ENCODE measurements at places on chromosomes 12 and 14.

- DNase-seq = no peak
Measured at GRCh38 chr14:100223332-100224201, 15.4 kb upstream of the YY1 start.

DNA sequence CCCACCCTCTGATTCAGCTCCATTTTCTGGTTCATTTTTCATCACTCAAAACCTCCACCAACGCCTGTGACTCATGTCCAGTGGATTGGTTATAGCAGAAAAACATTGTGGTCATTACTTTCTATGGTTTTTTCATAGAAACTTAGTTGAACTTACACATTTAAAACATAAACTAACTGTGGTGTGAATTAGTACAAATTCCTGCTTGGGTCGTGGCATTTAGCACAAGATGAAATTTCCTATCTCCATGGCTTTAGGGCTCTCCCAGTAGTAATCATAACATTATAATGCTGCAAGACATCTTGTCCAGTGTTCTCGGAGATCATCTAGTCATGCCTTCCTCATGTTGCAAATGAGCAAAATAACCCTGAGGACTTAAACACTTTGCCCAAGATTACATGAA lies 7.1 kb downstream of the RNASE7 start:
- no peak for DNase-seq

DNA sequence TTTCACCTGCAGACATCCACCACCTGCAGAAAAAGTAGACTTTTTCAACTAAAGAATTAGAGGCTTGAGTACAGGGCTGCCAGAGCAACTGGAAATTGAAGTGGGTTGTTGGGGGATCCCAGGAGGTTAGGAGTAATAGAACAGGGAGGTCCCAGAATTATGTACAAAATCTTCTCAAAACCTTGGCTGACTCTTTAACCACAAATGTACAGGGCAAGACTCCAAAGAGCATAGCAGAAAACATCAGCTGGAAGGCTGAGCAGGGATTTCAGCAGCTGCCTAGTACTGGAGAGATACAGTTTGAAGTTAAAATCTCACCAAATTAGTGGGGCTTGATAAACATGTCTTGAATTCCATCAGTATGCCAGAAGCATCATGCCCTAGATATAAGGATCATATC lies 191.6 kb downstream of the CRADD start:
- DNase-seq = peak; percentile 43

- no peak for DNase-seq
Measured at GRCh38 chr12:115426732-115427131, 742.8 kb upstream of the TBX3 start.

DNA sequence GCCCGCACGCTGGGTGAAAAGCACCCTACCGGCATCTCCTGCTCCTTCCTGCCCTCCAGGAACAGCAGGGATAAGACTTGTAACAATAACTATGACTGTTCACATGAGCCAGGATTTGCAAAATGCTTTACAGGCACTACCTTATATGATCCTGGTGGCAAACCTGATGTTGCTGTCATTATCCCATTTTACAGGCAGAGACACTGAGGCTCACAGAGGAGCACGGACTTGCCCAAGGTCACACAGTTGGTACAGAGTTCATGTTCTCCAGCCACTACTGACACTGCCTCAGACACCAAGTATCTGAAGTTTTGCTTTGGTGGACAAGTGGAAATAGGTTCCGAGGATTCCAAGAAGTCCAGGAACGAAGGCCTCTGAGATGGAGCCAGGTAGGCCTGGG lies 22.6 kb downstream of the GLTP start:
- DNase-seq = no peak

- DNase-seq = no peak
Measured at GRCh38 chr14:75865531-75865930, 116.3 kb downstream of the TGFB3 start.

DNA sequence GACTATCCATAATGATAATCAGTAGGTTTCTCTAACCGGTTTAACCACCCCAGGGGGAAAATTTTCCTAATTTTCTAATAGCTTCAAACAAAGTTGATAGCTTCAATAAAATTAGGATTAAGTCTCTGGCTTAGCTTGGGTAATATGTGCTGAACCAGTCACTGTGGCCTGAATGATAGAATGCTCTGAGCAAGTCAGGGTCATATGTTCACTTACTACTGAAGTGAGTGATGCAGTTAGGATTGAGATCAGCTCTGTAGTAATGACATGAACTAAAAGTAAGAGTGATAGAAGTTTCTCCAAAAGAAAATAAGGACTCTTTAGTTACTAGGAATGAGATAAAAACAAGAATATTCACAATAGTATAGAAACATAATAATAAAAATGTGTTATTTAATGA lies 32.6 kb downstream of the ETNK1 start:
- DNase-seq = no peak

GRCh38 chr12:4039931-4040330 lies 166.7 kb upstream of the PARP11 start:
- no peak for DNase-seq

GRCh38 chr14:65019944-65020566 lies 33.4 kb downstream of the FNTB start:
- DNase-seq = peak; percentile 52

GRCh38 chr12:1811948-1812291 lies 8.4 kb upstream of the LRTM2 start:
- DNase-seq = no peak

DNA sequence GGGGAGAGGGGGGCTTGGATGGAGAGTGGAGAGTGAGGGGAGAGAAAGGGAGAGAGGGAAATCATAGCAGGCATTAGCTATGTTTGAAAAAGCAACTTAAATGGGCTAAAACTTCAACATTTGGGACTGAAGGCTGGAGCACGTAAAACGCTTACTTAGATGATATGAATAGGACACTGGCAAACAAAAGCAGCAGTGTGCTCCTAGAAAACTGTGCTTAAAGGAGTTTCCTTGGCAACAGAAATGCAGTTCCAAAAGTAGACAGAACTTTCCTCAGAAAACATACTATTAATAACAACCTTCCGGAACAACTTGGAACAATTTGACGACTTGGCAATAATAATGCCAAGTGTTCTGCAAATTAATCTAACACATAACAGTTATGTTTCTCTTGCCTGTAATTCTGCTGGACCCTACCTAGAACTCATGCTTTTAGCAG lies 235.5 kb upstream of the NPAS3 start:
- peak; percentile 63 for DNase-seq

GRCh38 chr12:24709216-24709615 lies 239.7 kb downstream of the BCAT1 start:
- DNase-seq = no peak

GRCh38 chr14:66140213-66140918 lies 345.8 kb upstream of the CCDC196 start:
- no peak for DNase-seq

DNA sequence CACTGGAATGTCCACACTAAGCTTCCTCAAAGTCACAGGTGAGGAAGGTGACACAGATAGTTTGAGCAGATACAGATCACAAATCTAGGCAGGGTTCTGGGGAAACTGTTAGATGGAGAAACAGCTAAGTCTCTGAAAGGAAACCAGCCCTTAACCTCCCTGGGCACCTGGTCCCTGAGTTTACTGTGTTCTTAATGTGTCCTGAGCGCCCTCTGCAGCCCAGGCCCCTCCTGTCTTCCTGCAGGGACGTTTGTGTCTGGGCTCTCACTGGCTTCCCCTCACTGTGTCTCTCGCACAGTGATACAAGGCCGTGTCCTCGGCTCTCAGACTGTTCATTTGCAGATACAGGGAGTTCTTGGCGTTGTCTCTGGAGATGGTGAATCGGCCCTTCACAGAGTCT lies 684.3 kb downstream of the TMEM121 start:
- DNase-seq = no peak

DNA sequence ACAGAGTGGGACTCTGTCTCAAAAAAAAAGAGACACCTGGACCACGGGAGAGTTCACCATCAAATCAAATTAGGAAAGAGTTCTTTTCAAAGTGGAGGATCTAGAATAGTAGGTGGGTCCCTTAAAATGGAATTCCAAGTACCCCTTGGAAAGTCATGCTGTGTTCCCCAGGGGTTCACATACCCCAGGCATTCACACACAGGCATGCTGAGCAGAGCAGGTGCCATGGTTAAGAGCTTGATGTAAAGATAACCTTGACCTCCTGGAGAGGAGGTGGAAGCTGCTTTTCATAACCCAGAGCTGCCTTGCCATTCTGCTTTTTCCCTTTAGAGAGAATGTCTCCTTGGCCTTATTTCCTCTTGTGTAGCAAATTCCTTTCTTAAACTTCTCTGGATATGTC lies 14.2 kb upstream of the SRSF5 start:
- DNase-seq = no peak

DNA sequence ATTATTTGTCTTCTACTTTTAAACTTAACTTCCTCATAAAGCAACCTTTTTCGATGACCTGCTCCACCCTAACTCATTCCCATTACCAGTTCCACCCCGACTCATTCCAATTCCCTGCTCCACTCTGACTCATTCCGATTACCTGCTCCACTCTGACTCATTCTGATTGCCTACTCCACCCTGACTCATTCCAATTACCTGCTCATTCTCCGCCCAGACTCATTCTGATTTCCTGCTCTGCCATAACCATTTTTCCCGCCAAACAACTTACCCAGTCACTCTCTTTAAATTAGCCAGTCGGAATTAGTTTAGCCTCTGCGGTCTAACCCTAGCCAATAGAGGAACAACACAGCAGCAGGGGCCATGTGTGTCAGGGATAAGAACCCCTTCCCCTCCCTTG lies 249.1 kb downstream of the DPY19L2 start:
- DNase-seq = no peak

DNA sequence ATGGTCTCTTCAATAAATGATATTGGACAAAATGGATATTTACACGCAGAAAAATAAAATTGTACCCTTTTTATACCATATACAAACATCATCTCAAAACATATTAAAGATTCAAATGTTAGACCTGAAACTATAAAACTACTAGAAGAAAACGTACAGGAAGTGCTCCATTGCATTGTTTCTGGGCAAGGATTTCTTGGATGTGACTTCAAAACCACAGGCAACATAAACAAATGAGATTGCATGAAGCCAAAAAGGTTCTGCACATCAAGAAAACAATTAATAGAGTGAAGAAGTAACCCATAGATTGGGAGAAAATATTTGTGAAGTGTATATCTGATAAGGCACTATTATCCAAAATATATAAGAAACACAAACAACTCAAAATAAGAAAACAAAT lies 812.4 kb downstream of the NRXN3 start:
- DNase-seq = no peak

DNA sequence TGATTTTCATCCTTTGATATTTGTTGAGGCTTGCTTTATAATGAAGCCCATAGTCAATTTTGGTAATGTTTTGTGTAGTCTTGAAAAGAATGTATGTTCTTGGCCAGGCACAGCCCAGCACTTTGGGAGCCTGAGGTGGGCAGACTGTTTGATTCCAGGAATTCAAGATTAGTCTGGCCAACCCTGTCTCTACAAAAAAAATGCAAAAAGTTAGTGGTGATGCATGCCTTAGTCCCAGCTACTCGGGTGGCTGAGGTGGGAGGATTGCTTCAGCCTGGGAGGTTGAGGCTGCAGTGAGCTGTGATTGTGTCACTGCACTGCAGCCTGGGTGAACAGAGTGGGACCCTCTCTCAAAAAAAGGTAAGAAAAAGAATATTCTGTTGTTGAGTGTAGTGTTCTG lies 10.8 kb downstream of the ETNK1 start:
- no peak for DNase-seq

DNA sequence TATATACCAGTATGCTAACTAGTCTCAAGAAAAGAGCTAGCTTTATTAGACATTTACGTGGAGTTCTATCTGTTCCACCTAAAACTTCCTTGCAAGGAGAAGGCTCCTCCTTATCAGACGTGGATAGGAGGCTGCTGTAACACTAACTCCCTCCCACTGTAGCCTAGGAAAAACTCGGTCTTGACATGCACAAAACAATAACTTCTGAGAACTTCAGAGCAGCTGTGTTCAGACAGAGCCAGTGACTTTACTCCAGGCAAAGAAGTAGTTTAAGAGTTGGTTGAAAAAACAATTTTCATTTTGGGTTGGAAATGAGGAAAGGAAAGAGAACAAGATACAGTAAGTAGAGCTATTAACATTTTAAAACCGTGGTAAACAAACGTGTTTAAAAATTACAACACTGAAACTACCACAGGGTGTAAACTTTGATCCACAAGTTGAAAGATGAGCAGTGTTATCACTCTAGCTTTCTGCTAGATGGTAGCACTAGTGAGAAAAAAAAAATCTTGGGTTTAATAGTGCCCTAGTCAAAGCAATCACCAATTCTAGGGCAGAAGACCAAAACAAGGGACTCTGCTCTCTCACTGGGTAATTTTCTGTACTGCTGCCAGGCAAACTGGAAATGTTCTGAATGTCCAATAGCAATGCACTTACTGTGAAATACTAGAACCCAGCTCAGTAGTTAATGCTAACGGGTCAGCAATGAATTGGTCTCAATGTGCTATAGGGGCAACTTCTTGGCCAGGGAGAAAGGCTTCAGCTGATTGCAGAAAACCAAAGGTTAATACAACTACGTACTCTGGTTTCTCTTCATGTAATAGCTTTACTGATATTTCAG lies 2.4 kb downstream of the ATF7 start:
- DNase-seq = peak; percentile 61

GRCh38 chr12:60475825-60476224 lies 880.0 kb downstream of the SLC16A7 start:
- no peak for DNase-seq

DNA sequence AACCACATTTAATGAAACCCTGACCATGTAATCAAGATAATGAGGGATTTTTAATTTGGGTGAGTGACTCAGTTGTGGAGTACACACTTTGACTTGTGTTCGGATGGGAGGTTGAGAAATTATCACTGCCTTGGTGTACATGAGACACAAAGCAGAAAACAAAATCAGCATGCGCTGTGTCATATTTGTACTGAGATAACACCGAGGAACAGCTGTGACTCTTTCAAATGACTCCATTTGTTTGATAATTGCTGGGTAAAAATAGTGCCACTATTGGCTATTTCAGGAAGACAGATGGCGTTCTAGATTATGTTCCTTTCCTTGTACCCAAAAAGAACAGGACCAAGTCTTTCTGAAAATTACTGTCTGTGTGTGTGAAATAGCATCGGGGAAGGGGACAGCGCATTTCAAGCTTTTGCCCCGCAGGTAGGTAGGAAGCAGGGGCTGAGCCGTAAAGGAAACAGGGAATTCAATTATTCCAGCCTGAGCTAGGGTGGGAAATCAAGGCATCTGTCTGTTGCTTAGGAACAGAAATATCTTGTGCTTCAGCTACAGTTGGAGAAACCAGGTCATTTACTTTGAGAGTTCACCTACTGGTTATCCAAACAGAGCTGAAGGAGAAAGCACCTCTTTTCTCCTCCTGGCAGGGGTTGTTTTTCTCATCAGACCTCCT lies 114.3 kb downstream of the SNAPC1 start:
- no peak for DNase-seq

DNA sequence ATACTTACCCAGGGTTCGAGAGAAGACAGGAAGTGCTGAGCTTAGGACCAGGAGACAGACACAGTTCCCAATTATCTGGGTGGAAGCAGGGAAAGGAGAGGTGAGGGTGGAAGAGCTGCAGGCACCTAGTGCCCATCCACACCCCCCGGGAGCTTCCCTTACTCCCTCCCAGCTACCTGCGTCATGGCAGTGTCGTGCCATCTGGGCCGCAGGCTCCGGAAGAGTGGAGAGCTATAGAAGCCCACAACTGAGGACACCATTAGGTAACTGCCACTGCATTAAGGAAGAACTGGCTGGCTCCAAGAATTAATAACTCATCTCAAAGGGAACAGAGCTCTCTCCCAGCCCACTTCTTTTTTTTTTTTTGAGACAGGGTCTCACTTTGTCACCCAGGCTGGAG lies 5.8 kb upstream of the DHH start:
- no peak for DNase-seq
